ENCODE measurements at places on chromosomes 6 and 20.
A peak's percentile ranks its signal among the peaks of the same experiment; 100 is the strongest.

GRCh38 chr6:132730560-132730959 lies 16.7 kb upstream of the VNN1 start:
- DNase-seq = no peak

GRCh38 chr6:33078919-33079521 lies 3.2 kb downstream of the HLA-DPB1 start:
- DNase-seq = no peak

- no peak for DNase-seq
These were observed 4.9 kb downstream of the TBXT start for GRCh38 chr6:166162599-166163342.

GRCh38 chr6:2558861-2559801 lies 191.6 kb downstream of the MYLK4 start:
- no peak for DNase-seq

GRCh38 chr6:40844246-40844645 lies 194.8 kb downstream of the UNC5CL start:
- DNase-seq = no peak

GRCh38 chr20:4681401-4681800 lies 40.3 kb upstream of the PRND start:
- no peak for DNase-seq

- no peak for DNase-seq
These were observed 896 bp upstream of the RNASET2 start for GRCh38 chr6:166957087-166957804.

DNA sequence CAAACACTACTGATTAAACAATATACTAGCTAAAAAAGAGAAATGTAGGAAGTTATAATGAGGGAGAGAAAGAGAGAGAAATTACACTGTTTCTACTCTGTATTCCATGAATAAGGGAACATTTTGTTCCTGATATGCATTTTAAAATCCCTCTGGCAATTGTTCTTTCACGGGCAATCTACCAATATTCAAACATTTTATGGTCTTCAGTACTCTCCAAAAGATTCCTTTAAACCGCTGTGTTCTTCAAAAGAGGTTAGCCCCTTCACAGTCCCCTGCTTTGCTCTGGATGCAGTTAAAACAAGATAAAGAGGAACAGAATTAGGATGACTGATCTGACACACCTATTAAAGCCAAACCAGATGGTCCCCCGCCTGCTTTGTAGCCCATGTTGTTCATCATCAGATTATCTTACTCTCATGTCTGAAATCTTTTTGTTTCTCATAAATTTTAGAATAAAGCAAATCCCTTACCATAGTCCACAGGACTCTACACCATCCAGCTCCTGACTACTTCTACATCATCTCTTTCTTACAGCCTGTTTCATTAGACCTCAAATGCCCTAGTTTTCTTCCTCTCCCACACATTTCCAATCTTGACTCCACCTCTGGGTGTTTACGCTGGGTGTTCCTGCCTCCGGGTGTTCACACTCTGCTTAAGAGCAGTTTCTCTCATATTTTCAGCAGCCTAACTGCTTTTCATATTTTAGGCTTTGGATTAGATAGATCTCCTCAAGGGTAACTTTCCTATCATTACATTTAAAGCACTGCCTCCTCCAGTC lies 399.7 kb downstream of the COL12A1 start:
- DNase-seq = no peak

GRCh38 chr6:55518529-55519060 lies 60.4 kb downstream of the HMGCLL1 start:
- no peak for DNase-seq

DNA sequence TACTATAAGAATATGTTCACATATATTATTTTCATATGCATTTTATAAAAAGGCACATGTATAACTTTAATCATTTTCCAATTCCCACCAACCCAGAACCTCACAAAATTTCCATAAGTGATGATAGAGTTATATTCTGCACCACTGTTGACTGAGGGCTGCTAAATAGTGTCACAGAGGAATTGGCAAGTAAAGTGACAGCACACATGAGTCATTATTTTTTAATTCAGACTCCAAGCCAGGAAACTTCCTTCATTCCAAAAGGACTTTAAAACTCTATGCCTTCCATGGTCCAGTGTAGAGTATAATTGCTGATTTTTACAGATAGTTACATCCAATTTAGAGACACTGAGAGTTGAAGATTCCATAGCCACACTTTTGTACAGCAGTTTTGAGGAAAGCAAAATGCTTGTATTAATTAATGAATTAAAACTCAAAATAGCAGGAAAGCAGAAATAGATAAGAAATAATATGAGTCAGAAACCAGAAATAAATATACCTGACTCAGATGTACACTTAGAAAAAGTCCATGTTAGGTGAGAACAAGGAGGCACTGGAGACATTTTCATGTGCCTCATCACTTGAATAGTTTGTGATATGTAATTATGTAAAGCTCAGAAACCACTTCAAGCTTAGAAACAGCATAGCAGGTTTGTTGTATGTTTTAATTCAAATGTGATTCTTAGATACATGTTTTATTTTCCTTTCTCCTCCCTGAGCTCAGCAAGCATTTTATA lies 425.2 kb upstream of the OPRM1 start:
- no peak for DNase-seq

GRCh38 chr6:25703005-25703404 lies 51.0 kb downstream of the SCGN start:
- DNase-seq = no peak

DNA sequence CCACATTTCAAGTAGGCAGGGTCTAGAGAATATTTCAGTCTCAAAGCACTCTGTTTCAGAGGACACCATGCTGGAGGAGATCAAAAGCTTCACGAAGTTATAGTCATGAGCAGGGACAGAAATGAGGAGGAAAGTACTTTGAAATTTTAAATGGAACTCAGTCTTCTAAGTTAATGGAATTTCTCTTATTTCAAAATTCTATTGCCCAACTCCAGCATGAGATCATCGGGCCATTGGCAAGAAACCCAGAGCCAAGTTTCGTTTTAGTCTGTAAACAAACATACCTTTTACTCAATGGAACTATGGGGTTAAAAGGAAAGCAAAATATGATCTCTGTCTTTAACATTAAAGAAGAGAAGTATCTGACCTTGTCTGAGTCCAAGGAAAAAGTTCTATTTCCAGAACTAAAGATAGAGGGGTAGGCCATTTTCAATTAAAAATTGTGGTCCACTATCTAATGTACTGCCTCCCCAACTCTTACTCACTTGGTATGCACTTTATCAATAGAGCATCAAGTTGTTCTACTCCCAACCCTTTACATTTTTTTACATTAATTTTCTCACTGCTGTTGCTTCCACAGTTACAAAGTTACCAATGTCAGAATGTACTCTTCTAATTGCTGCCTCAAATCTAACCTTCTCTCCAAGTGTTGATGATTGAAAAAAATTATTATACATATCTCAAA lies 235.3 kb upstream of the NRSN1 start:
- no peak for DNase-seq

GRCh38 chr6:39154705-39155104 lies 39.7 kb upstream of the SAYSD1 start:
- no peak for DNase-seq

- DNase-seq = no peak
These were observed 73.9 kb downstream of the BACH2 start for GRCh38 chr6:90222724-90223198.

DNA sequence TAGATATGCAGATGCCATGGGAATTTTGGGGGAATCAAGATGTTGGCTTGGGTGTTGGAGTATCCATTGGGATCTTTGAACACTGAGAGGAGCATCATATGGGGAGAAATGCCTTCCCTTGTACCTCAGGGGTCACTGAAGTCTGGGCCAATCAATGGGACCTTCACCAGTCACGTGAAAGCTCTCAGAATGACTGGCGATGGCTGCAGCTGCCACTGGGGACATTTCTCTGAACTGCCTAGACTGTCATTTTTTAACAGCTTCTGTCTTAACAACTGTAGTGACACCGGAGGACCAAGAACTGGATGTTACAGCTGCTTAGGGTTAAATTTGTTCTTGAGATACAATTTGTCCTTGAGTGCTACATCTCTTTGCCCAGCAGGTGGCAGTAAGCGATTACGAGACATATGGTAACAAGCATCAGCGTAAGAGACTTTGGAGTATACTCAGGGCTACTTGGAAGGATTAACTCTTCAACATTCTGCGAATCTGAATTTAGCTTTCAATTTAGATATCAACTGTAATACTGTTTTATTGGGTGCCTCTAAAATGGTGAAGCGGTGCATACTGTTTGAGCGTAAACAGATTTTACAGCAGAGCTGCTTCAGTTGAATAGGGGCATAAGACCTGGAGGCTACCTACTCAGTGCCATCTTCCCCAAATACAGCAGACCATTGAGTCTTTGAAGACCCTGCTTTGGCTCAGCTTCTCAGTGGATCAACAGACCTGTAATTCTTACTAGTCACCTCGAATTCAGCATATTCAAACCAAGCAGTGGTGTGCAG lies 36.0 kb downstream of the CCN2 start:
- peak; percentile 59 for DNase-seq

GRCh38 chr6:168301648-168302398 lies 17.8 kb downstream of the DACT2 start:
- DNase-seq = no peak

GRCh38 chr6:96991618-96992342 lies 67.3 kb downstream of the KLHL32 start:
- DNase-seq = no peak

- no peak for DNase-seq
These were observed 143.7 kb downstream of the BTBD9 start for GRCh38 chr6:38495922-38496635.

DNA sequence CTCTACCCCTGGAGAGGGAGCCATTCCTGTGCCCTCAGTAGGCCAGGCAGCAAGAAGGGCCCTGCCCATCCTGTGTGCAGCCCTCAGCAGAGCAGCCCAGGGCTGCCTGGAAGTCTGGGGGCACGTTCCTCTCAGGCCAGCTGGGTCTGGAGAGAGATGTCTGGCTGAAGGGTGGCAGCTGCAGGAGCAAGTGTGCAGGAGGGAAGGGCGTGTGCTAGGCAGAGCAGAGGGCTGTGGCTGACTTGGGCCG lies 62.7 kb downstream of the NOL4L start:
- no peak for DNase-seq

- no peak for DNase-seq
These were observed 142.8 kb downstream of the GJA1 start for GRCh38 chr6:121578216-121578615.

All from posterior cingulate gyrus (tissue), 11 donors.